ENCODE measurements at places on chromosomes 4 and X.

DNA sequence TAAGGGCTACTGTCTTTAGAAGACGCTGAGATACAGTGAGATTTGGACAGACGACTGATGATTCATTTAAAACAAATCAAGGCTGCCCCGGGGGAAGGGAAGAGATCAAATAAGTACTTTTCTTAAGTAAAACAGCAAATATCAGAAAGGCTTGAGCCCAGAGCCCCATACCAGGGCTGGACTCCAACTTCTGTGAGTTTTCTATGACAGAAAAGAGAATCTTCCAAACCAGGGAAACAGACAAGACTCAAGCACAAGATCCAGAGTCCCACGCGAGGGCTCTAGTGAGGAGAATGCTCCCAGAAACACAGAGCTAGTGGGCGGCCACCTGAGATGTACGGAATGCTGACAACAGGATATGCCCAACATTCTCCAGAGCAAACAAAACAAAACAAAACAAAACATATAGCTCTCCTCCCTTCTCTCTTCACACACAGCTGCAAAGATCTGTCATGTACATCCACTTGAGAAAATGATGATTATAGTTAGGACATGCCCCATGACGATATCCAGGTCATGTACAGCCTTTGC is 13.1 kb downstream of the ACSL1 start:
- DNase-seq: no peak

GRCh38 chr4:156217236-156217635 is 263.6 kb upstream of the CTSO start:
- DNase-seq: no peak

DNA sequence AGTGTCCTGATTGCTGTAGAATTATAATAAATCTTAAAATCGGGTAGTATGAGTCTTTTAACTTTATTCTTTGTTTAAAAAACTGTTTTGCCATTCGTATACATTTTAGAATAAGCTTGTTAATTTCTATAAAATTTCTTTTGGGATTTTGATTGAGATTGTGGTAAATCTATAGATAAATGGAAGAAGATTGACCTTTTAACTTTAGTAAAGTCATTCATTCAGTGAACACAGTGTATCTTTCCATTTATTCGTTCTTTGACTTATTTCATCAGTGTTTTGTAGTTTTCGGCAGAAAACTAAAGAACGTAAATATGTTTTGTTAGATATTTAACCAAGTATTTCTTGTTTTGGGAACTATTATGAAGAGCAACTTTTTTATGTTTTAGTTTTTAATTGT is 38.9 kb downstream of the DRD5 start:
- DNase-seq: no peak

GRCh38 chr4:78120144-78120880 is 63.2 kb downstream of the FRAS1 start:
- no peak for DNase-seq

GRCh38 chr4:137967480-137968190 is 274.5 kb downstream of the SLC7A11 start:
- DNase-seq: no peak

DNA sequence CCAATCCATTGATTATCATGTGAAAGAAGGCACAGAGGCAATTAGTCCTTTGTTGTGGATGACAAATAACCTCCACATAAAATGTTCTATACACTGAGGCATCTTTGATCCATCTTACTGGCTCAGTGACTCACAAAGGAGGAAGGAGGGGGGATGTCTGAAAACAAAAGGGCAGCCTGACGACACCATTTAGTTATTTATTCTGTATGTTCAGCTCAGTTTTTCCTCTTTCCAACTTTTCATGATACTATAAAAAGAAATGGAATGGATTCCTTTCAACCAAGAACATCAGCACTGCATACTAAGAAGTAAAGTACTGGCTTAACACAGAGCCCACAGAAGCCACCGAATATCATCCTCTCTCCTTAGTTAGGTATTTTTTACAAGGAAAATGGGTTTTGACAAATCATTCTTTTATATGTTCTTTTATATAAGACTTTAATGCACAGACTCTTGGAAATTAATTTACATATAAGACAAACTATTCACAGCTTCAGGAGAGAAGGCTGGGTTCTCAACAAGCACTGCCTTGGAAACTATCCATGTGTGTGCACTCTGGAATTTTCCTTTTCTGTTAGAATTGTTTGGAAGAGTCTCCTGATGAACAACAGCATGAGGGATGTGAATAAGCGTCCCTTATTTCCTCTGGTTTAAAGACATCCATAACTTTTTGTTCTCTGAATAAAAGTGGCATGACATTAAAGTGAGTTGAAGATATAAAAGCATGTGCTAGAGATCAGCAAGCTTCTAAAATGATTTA is 135.6 kb downstream of the TSPAN5 start:
- DNase-seq: no peak

GRCh38 chr4:108384544-108384943 is 215.8 kb upstream of the LEF1 start:
- DNase-seq: no peak

- no peak for DNase-seq
These were observed 172.4 kb downstream of the TLL1 start for GRCh38 chr4:166045457-166045856.

GRCh38 chr4:103673983-103674382 is 45.8 kb downstream of the TACR3 start:
- no peak for DNase-seq

DNA sequence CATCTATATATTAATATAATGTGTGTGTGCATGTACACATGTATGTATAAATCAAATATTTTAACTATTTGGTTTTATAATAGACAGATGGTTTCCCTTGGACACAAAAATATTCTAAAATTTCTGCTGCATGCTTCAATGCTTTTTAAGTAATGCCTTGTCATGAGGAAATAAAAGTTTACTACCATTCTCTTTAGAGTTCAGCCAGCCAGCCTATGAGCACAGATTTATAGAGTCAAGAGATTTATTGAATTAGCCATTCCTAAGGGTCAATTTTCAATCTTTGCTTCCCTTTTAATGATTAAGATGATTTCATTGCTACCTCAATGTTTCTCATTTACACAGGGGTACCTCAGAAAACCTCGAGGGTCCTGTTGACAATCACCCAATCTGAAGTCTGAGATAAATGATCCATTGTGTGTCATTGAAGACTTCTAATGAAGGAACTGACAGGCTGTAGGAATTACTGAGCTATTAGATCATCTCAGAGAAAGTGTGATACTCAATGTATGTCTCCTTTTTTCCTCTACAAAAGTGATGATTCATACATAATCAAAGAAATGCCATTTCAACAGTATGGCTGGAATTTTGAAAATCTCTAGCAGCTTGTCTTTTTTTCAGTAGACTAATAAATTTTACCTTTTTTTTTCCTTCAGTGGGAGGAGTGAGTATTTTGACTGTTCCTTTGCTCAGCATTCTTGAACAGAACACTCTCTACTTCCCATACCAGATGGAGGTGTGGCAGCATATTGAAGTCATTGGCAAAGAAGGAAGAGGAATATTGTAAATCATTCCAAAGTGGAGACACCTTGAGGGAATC is 222.6 kb upstream of the PCDH18 start:
- no peak for DNase-seq

GRCh38 chr4:2671267-2671895 is 84.8 kb downstream of the TNIP2 start:
- DNase-seq: no peak

GRCh38 chrX:2931612-2932011 is 2.5 kb upstream of the ARSD start:
- no peak for DNase-seq

GRCh38 chr4:182978152-182978827 is 61.1 kb upstream of the DCTD start:
- no peak for DNase-seq

GRCh38 chrX:41265615-41266014 is 68.3 kb upstream of the DDX3X start:
- DNase-seq: peak; percentile 94

DNA sequence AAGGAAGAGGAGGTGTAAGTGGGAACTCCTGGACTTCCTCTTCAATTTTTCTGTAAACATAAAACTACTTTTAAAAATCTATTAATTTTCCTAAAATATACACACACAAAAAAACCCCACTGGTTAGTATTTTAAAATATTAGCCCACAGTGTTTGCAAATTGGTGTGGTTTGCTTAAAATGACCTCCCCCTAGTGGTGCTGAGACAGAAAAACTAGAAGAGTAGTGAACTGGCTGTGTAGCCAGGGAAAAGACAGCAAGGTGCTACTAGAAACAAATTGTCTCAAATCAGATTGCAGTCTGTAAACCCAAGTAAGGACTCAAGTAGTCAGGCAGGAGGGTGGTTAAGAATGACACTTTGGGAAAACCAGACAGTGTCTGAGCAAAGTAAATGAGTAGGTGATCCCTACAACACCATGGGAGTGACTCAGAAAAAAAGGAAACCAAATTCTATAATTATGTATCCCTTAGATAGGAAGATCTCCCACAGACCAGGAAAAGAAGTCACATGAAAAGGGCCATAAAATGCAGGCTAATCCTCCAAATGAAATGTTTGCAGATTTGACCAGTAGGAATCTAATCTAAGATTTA is 26.0 kb downstream of the AMTN start:
- no peak for DNase-seq

DNA sequence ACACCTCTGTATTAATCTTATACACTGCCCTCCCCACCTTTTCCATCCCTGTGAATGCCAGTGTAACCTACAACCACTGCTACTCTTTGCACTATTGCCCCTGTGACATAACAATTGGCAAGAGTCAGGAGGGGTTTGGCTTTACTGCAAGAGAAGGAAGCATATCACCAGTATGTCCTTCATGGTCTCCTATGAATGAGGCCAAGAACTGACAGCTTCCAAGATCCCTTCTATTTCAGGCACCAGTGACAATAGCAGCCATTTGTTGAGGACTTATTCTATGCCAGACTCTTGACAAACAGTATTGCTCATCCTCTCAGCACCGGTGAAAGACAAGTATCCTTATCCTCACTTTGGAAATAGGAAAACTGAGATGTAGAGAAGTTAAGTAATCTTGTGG is 363.9 kb downstream of the MID1IP1 start:
- DNase-seq: no peak

DNA sequence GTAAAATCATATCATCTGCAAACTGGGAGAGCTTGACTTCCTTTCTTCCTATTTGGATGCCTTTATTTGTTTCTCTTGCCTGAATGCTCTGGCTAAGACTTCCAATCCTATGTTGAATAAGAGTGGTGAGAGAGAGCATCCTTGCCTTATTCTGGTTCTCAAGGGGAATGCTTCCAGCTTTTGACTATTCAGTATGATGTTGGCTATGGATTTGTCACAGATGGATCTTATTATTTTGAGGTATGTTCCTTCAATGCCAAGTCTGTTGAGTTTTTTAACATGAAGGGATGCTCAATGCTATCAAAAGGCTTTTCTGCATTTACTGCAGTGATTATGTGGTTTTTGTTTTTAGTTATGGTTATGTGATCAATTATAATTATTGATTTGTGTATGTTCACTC is 2144.6 kb upstream of the TENM3 start:
- no peak for DNase-seq

DNA sequence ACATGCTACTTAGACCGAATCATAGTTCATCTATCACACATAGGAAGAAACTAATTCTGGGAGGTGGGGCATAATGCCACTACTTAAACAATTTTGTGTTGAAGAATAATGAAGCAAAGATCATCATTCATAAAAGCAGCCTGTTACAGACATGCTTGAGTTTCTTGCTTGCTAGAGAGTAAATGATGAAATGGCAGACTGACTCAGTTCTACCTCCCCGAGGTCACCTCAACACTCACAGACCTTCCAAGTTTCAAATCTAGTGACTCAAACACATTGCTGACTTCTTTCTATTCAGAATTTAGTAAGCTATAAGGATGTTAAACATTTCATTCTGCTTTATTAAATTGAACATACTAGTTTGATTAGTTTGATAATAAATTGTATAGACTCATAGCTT is 636.5 kb upstream of the FRG1 start:
- no peak for DNase-seq

- no peak for DNase-seq
These were observed 19.9 kb upstream of the CPLX1 start for GRCh38 chr4:845836-846251.

GRCh38 chr4:165217325-165217724 is 10.0 kb downstream of the KLHL2 start:
- DNase-seq: no peak

DNA sequence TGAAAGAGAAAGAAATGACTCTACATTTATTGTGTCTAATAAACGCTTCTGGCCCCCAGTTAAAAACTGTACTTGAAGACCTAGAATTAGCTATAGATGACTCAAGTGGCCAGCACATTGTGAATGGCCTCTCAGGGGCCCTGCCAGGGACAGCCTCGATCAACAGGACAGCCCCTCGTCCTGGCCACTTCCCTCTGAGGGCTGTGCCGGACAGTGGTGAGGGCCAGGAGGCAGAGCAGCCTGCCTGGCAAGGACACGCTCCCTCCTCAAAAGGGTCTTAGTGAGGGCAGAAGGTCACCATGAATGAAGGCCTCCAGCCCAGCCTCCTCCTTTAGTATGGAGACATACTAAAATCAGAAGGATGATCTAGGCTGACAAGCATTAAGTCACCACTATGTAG is 16.5 kb downstream of the RNF212 start:
- DNase-seq: no peak

DNA sequence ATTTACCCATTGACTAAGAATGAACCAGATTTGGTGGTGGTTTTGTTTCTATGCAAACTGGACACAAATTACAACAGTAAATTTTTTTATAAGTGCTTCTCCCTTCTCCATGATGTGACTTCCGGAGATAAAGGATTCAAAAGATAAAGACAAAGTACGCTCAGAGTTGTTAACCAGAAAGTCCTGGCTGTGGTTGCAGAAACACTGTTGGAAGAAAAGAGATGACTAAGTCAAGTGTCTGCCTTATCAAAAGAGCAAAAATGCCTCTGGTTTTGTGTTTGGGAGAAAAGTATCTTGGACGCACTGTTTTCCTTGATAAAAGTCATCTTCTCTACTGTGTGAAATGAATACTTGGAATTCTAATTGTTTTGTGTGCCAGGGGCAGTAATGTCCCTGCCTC is 213.4 kb downstream of the GC start:
- DNase-seq: no peak

DNA sequence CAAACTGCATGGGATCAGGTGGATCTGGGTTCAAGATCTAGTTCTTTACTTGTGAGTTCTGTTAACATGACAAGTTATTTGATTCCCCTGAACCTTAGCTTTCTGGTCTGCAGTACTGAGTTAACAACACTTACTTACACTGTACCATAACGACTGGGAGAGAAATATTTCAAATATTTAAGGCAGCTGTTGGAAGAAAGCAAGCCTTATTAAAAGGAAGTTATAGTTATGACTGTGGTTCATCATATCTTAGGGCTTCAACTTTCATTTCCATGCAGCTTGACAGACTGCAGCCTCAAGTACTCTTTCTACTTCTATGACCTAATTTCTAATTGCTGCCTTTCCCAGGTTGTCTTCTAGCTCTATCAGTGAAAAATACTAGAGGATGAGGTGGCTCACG is 40.0 kb upstream of the PDGFRA start:
- DNase-seq: peak; percentile 16

- peak; percentile 53 for DNase-seq
These were observed 6.9 kb upstream of the CLOCK start for GRCh38 chr4:55553441-55554201.

- no peak for DNase-seq
These were observed 25.0 kb upstream of the DGKK start for GRCh38 chrX:50495616-50496015.

Measured in common myeloid progenitor, CD34-positive (primary cell).